Activated naive CD8-positive, alpha-beta T cell treated with anti-CD3 and anti-CD28 coated beads for 36 hours (primary cell): ENCODE measurements at places on chromosomes 2 and 18.

GRCh38 chr2:173851141-173851641 lies 114.0 kb downstream of the SP3 start:
- DNase-seq = no peak

DNA sequence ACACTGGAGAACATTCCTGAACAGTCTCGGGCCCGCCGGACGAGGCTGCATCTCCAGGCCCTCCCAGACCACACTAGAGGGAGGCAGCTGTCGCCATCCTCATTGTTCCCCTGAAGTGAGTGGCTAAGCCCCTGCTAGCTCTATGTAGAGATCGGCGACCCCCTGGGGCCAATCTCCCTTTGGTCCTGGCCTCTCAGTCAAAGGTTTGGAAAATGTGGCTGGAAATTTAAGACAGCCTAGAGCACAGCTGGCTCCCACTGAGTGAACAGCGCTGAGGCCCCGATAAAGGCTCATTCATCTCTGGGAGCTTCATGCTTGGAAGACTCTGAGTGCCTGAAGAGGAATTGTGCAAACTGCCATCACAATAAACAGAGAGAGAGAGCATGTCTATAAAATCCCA lies 360.3 kb downstream of the CLIP4 start:
- DNase-seq = no peak

DNA sequence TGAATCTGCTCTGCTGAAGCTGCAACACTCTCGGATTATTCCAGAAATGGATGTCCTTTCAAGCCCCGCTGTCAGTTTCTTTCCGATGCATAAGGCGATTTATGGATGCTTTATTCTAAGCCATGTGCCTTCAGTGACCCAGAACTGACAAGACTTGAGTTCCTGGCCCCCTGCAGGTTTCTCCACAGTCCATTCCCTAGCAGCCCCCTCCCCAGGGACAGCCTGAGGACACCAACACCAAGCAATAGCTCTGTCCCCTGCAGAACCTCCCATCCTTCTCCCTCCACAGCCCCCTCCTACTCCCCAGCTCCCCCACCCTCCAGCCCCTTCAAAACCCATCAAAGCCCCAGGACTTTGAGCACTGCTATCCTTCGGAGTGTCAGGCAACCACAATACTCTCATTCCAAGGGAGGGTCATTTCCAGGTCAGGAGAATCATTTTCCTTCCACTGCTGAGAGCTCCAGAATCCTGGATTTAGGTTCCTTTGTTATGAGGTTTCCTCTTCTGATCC lies 24.6 kb upstream of the SPP2 start:
- no peak for DNase-seq

DNA sequence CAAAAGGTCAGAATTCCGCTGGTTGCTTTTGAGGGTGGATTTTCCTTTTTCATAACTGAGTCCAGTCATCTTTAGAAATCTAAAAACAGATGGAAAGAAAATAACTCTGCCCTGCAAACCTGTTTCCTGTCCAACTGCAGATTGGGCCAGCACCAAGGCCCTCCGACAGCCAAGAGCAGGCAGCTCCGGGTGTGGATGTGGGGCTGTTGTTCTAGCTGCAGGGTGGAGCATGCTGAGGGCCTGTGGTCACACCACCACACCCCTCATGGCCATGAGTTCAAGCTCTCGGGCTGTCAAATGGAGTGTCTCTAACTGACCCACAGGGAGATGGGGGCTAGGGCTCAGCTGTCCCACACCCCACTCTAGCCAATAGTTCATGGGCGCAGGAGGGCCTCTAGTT lies 69.3 kb upstream of the BZW1 start:
- DNase-seq = no peak

- DNase-seq = no peak
Measured at GRCh38 chr2:217899231-217900009, 103.4 kb downstream of the TNS1 start.

DNA sequence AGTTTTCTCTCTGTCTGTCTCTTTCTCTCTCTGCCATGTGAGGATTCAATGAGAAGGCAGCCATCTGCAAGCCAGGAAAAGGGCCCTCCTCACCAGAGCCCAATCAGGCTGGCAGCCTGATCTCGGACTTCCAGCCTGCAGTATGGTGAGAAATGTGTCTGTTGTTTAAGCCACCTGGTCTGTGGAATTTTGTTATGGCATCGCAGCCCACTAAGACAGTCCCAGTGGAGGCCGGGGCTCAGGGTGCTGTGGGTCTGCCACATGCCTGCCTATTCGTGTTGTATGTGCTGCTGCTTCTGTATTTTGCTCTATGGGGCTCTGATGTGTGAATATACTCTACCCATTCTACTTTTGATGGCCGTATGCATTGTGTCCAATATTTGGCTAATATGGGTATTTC lies 139.0 kb upstream of the HS6ST1 start:
- no peak for DNase-seq

- DNase-seq = no peak
Measured at GRCh38 chr2:122244598-122245229, 489.3 kb downstream of the TSN start.

DNA sequence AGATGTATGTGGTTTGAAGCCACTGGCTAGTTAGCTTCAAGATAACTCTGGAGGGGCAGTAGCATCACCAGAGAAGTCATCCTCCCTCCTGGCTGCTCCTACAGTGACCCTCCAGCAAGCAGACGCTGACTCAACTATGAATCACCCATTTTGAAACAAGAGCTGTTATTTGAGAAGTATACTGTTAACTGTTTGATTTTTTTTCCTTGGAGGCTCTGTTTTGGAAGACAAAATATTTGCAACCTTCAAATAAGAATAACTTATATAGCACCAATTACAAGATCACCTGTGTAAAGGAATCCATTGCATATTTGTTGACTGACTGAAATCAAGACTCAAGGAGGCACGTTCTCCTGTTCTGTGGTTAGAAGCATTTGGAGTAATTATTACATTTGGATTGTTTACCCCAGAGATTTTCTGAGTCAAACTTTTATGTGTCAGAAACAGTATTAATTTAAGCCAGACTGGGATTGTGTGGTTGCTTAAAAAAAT lies 313.8 kb downstream of the MTX2 start:
- DNase-seq = no peak

GRCh38 chr2:12110481-12110880 lies 364.0 kb downstream of the LPIN1 start:
- no peak for DNase-seq

- no peak for DNase-seq
Measured at GRCh38 chr2:64591188-64591587, 62.5 kb downstream of the SERTAD2 start.

DNA sequence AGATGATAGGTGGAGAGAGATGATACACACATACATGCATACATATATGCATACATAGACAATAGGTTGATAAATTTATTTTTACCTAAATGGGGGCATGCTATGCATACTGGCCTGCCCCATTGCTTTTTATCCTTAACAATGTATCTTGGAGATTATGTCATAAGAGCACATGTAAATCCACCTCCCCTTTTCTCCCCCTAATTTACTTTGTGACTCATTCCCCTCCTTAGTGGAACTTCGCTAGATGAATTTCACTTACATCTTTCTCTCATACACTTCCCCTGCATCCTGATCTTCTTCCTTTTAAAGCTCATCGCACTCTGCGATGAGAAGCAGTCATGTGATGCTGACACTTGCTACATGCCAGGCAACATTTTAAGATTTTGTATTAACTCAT lies 223.6 kb downstream of the C1D start:
- no peak for DNase-seq

GRCh38 chr2:208657468-208657867 lies 250.9 kb downstream of the PTH2R start:
- DNase-seq = no peak

- no peak for DNase-seq
Measured at GRCh38 chr2:238689871-238690389, 158.0 kb upstream of the TWIST2 start.

DNA sequence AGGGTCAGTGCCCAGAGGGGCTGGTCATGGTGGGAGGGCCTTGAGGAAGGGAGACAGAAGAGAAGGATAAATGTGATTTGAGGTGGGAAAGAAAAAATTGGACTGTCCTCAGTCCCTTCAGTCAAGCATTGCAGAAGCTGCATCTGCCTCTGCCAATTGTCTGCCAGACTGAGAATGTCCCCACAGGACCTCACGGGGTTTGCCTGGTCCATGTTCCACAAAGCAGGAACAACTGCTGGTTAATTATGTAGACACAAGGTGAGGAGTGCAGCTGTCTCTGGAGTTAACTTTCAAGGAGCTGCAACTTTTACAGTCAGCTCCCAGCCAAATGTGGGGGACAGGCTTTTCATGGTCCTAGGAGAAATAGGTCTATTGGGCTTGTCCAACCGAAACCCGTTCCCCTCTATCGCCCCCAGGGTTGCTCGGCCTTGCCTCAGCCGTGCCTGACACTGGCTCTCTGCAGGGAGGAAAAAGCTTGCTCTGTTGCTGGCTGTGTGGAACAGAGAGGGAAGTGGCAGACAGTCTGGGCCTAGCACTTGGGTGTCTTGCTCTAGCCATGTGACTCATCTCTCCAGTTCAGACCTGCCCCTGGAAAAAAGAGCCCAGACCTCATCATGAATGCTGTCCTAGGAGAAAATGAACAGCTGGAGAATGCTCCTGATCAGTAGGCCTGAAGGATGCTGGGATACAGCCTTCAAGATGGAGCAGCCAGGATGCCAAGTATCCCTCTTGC lies 31.1 kb upstream of the PAX8 start:
- DNase-seq = no peak
